ENCODE measurements at places on chromosomes 6 and 20.
A peak's percentile ranks its signal among the peaks of the same experiment; 100 is the strongest.

GRCh38 chr20:56222201-56222600 is 26.3 kb upstream of the MC3R start:
- no peak for DNase-seq

DNA sequence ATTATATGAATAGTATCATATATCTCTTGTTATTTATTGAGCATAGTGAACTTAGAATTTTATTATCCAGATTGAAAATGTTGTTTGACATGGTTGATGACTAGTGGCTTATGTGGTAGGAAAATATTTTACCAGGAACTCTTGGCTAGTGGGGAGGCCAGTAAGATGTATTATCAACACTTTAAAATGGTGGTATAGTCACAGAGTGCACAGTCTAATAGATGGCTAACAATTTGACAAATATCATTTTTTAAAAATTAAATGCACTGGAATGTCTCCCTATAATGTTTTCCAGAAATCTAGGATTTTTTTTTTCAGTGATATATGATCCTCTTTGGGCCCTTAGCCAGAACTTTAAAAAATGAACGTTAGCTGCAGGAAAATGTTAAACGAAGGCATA is 26.9 kb upstream of the EYA4 start:
- no peak for DNase-seq

GRCh38 chr20:8132484-8133309 is 631 bp downstream of the PLCB1 start:
- peak; percentile 16 for DNase-seq

DNA sequence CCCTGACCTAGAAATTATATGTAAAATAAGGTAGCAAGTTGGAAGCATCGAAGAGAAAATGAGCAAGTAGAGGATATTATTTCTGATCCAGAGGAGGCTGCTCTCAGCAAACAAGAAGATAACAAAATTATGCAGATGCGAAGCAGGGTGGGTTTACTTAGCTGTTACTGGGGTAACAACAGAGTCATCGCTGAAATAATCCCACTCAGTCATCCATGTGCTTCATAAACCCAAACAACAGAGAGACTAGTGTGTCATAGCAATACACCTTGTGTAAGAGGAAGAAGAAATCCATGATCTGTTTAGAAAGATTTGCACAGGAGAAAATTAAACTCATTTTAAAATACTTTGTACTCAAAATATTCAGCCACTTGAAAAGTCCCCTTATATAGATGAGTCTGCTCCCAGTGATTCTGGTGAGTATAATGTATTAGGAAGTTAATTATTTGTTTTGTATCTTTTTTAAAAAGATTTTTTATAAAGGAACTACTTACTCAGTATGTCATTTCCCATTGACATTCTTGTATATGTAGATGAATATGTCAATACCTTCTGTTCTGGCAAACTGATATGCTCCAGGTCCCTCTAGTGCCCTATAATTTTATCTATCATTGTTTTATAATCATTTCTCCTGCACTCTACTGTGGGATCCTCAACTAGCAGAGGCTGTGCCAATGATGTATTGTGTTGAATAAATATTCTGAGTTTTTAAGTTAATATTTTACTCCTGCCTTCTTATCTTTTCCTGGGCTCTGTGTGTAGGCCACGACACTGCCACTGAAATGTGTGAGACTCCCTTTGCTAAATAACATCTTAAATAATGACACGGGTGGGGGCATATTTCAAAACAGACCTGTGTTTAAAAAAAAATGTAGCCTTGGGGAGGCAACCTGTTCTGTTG is 8.6 kb upstream of the HIVEP2 start:
- no peak for DNase-seq

GRCh38 chr20:21512634-21513180 is 1.2 kb downstream of the NKX2-2 start:
- DNase-seq, result peak; percentile 45
